ENCODE measurements at places on chromosomes 2 and 18.
A peak's percentile ranks its signal among the peaks of the same experiment; 100 is the strongest.

- peaks cover 23% of the 10 kb centered on the region for H3K4me1 ChIP-seq
- no peak overlapping the region for H3K27ac ChIP-seq
- H3K36me3 ChIP-seq = no peaks in the 10 kb centered on the region
- H3K4me3 ChIP-seq = no peak overlapping the region
Measured at GRCh38 chr2:209640358-209640757, 131.3 kb upstream of the UNC80 start.

DNA sequence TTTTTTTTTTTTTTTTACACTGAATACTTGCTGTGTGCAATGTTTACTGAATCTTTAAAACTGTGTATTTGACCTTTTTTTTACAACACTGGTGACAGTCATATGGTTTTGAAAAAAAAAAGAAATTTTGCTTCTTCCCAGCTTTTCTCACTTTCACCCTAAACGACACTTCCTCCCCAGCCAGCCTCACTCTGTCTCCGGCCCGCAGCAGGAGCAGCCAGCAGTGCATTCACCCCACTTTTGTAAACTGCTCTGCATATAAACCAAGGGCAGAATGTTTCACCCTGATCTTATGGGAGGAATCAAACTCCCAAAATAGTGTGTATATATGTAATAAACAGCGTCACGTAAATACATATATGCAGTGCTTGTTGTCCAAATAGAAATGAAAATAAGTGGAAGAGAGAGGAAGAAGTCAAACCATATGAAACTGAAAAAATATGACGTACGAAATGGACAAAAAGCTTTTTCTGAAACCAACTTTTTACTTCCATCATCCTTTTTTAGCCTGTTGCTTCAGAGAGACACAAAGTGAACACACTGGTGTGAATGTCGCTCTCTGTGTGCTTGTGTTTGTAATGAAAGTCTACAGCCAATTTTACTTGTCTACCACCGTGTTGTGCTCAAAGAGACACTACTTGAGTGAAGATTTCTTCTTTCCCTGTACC is 54.2 kb downstream of the ZCCHC2 start:
- peaks cover 29% of the 10 kb centered on the region for H3K36me3 ChIP-seq
- no peaks in the 10 kb centered on the region for H3K27me3 ChIP-seq
- H3K27ac ChIP-seq = no peak overlapping the region
- H3K4me1 ChIP-seq = peaks cover 13% of the 10 kb centered on the region
- no peak for DNase-seq

DNA sequence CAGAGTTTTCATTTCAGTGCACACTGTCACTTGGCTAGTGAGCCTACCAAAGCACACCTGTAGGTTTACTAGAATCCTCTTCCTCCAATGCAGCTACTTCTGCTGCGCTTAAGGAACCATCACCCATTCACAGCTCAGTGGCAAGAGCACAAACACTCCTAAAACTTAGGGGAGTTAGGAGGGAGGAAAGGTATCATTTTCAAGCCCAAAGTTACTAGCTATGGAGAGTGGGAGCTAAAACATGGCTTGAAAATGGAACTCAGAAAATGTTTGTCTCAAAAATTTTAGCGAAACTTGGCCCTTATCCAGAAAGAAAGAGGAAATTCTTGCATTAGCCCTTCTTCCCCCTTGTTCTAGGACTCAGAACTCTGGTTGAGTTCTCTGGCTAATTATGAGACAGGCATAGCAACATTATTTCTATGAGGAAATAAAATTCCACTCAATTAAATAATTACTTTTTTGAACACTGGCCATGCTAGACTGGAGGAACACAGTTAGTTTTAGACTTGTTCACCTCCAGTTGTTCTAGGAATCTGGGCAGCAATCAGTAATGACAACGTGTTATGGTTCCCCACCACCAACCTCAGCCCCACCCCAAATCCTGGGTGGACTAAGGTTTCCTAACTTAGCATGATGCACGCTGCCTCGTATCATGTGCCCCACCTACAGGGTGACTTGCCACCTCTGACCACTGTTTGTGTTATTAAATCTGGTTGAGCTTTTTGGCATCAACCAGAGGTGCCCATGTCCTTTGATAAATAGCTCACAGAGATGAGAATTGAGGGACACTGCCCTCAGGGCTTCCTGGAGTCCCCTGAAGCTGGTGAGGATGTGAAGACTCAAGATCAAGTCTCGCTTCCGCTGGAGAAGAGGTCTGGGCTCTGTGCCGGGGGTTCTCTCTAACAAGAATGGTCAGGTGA is 32.8 kb downstream of the LPIN2 start:
- peaks cover 95% of the 10 kb centered on the region for H3K4me1 ChIP-seq
- H3K27ac ChIP-seq = peak overlapping the region; percentile 93
- no peak for DNase-seq

- no peak for DNase-seq
- H3K27me3 ChIP-seq = peaks cover 41% of the 10 kb centered on the region
- H3K4me3 ChIP-seq = peak within 1 kb of the TSS; percentile 61
- H3K4me1 ChIP-seq = peaks cover 29% of the 10 kb centered on the region
Measured at GRCh38 chr2:10721396-10722251, at the start of gene ATP6V1C2. TSS of gene ATP6V1C2 (plus strand) at chr2:10721630. CDS start at chr2:10722850, 1,220 bp downstream.

All from chondrocyte (in vitro differentiated cells).